ENCODE measurements at places on chromosomes 4 and X. TPM values are rescaled to one million over a fixed set of nuclear protein-coding genes. Genes with fewer than 3 reads are reported as not detected.

Gene TBC1D8B
- 2.2 TPM for total RNA-seq

Gene CT45A10
- total RNA-seq = not detected

Gene NSD2
- 32.3 TPM for total RNA-seq

Gene USP26
- total RNA-seq = not detected

Gene MOB1B
- total RNA-seq = 18.4 TPM

DNA sequence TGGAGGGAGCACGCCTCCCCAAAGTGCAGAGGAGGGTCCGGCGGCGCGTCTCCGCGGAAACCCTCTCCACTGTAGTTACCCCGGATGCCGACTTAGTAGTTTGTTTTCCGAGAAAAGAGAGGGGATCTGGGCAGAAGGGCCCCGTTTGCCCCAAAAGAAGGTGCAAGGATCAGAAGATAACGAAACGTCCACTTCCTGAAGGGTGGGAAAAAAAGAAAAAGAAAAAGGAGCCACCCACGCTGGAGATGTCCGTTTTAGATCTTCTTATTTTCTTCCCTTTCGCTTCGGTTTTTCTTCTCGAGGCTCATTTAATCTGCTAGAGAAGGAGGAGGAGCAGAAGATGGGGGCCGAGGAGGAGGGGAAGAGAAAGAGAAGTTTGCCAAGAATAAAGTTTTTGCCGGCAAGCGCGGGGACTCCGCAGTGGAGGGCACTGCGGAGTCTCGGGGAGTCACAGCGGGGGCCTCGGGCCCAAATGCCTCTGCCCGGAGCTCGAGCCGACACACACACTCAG, 517 bp downstream of the LEF1 start:
- no peak for DNase-seq

DNA sequence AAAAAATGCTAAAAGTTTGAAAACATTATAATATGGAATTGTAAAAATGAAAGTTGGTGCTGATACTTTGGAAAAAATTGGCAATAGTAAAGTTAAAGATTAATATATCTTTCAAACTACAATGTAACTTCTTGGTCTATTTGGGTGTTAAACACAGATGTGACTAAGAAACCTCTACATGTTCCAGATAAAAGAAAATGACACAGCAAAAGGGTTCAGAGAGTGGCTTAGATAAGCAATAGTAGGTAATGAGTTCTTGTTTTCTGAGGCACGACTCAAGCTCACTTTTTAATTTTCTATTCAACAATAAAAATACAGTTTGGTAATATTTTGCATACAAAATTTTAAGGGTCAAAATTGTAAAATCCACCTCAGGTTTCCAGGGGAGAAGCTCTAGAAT, 292.7 kb downstream of the GALNTL6 start:
- DNase-seq = no peak

- DNase-seq = no peak
These were observed 17.7 kb upstream of the GPR34 start for GRCh38 chrX:41671082-41671481.

DNA sequence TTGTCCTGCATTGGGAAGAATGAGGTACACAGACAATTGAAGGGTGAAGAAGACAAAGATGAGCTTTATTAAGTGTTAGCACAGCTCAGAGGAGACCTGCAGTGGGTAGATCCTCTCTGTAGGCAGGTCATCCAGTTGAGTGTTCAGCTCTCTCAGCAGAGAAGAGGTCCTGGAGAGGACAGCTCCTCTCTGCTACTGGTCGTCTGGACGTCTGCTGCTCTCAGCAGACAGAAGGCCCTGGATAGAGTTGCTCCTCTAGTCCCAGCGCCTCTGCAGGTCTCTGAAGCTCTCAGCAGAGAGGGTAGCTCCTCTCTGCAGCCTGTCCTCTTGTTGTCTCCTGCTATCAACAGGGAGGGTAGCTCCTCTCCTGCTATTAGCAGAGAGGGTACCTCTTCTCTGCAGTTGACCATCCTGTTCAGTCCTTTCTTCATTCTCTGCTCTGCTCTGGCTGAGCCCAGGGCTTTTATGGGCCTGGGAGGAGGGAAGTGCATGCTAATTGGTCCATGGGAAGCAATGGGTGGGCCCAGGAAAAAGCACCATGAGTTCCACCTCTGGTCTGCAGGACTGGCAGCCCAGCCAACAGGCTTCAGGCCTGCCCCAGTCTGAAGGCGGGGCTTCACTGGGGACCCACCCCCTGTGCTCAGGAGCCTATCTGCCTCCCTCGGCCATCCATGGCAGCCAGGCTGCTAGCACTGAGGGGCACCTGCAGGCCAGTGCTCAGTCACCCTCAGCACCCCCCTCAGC, 54.1 kb upstream of the IBSP start:
- no peak for DNase-seq

DNA sequence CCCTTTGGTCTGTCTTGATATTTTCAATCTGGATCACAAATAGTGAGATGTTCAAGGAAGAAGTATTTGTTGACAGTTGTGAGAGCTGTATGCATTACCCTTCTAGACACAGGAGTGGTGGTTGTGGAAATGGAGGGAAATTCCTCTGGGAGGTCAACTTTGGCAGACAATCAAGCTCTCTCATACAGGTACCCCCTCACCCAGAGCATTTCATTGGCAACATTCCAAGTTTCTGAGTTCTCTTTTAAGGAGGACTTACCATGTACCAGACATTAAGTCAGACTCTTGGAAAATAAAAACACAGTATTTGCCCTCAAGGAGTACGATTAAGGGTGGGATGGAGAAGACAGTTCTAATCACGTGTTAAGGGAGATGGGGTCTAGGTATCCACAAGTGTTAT, 45.3 kb downstream of the KLHL15 start:
- DNase-seq = no peak

DNA sequence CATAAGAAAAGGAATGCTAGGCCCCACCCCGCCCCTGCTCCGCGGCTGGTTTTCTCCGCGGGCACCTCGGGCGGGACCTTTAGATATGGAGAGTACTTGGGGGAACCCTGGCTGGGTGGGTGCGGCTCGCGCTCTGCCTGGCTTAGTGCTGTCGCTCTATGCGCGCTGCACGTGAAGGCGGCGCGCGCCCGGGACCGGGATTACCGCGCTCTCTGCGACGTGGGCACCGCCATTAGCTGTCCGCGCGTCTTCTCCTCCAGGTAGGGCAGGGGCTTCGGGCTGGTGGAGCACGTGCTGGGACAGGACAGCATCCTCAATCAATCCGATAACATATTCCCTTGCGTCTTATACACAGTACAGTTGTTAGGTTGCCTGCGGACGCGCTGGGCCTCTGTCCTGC, 56.0 kb downstream of the MAGEB10 start:
- DNase-seq = no peak

DNA sequence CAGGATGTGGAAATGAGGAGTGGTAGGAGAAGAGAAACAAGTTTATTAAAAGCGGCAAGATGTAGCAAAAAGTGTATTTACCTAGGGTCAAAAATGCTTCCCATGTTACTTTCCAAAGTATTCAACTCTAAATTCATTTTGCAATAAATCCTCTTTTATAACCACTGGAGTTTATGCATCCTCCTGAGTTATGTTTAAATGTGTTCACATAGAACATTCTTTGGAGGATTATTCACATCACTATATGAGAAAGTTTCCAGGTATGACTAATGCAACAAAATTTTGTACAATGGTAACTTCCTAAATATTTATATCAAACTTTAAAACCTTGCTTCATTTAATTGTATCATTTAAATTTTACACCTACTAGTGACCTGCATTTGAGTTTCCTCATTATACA, 870.6 kb upstream of the SLIT2 start:
- no peak for DNase-seq

DNA sequence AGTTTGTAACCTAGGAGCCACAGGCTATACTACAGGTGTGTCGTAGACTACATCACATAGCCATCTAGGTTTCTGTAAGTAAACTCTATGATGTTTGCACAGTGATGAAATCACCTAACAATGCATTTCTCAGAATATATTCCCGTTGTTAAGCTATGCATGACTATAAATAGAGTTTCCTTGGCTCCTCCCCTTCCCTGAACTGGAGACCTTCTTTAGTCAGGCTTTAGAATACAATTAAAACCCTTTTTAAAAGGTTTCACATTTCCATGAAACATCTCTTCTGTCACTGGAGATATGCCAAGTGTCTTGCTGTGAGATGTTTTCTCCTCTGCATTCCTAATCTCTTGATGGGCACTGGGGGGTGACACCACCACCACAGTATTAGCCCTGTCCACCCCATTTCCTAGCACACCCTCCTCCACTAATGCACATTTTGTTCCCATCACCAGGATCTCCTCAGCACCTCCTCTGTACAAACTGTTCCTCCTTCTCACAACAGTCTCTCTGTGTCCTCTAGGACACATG, 334.6 kb upstream of the CPEB2 start:
- DNase-seq = no peak

DNA sequence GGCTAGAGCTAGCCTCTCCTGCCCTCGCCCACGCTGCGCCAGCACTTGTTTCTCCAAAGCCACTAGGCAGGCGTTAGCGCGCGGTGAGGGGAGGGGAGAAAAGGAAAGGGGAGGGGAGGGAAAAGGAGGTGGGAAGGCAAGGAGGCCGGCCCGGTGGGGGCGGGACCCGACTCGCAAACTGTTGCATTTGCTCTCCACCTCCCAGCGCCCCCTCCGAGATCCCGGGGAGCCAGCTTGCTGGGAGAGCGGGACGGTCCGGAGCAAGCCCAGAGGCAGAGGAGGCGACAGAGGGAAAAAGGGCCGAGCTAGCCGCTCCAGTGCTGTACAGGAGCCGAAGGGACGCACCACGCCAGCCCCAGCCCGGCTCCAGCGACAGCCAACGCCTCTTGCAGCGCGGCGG, at the start of gene AR:
Gene AR (plus strand): TSS at position 204 of the 400 bp plus-strand sequence. CDS start 1,126 bp downstream, outside the sequence.
- DNase-seq = peak; percentile 70

DNA sequence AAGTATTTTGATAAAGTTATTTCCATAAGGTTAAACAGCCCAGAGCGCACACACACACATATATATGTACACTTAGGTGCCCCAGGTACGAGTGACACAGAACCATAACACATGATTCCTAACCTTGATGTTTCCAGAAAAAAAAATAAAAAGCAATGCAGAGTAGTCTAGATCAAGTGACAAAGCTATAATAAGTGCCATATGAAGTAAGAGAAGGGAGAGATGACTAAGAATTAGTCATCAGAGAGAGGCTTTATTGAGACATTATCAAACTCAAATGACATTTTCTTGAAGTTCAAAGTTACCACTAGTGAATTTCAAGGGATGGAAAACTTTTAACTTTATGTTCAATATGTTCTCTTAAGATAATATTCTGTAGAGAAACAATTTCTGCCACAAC, 215.0 kb downstream of the HTR2C start:
- no peak for DNase-seq

DNA sequence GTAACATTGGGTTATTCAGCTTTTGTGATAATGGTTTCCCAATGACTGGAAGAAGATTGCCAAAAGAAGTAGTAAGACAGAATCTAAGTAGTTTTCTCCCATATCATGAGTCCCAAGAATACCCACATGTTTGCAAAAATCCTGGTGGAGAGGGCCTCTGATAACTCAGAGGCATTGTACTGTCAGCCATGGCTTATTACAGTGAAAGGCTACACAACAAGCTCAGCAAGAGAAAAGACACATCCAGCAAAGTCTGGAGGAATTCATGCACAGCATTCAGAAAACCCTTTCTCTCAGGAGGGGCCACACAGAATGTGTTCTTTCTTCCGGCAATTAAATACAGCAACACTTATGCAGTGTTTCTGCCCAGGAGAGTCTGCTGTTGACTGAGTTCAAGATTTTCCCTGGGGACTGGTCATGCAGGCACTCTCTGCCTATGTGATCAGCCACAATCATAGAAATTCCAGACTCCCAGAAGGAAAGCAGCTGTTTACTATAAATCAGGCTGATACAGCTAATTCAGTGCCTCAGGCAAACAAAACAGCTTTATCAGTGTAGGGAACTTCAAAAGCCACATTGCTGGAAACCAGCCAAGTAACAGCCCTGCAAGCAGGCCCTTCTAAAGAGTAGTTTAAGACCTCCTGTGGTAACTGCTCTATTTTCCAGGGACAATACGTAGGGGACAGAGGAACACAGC, 937.1 kb downstream of the CCSER1 start:
- no peak for DNase-seq

DNA sequence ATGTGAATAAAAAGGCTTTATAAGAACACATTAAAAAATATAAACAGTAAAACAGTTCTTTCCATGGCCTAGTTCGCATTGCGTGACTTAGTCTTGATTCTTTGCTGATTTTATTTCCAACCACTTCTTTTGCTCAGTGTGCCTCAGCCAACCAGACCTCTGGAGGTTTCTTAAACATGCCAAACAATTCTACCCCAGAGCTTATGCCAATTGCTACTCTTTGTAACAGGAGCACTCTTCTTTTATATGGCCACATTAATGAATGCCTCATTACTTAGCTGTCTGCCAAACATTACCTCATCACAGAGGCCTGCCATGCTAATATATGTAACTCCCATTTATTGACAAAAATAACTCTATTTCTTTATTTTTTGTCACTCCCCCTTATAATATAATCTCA, 202.3 kb downstream of the NDST4 start:
- DNase-seq = no peak

GRCh38 chr4:97104006-97104405, 1039.3 kb downstream of the STPG2 start:
- DNase-seq = no peak

All from heart right ventricle (tissue), 16 donors.